Thoracic aorta endothelial cell (primary cell): ENCODE measurements at places on chromosomes 5 and 9. TPM values are rescaled to one million over a fixed set of nuclear protein-coding genes. Genes with fewer than 3 reads are reported as not detected.

Gene RFK
- total RNA-seq: 69.3 and 82.4 TPM in 2 replicates

Gene IL4
- not detected in 2 replicates for total RNA-seq

Gene HNRNPH1
- total RNA-seq: 912 and 1,073 TPM in 2 replicates

Gene HARS1
- 72.0 and 73.0 TPM in 2 replicates for total RNA-seq

Gene SPOCK1
- 139 and 216 TPM in 2 replicates for total RNA-seq

Gene N4BP3
- total RNA-seq: 16.0 and 20.8 TPM in 2 replicates

Gene INSL6
- total RNA-seq: not detected in 2 replicates

Gene HRH2
- total RNA-seq: 1.7 TPM in 1 of 2 replicates, not detected in the other

Gene SOX30
- not detected in 2 replicates for total RNA-seq

Gene BRINP1
- 0.13 and 0.14 TPM in 2 replicates for total RNA-seq

Gene PCDHB13
- 0.22 and 0.66 TPM in 2 replicates for total RNA-seq

Gene CRHBP
- total RNA-seq: not detected in 2 replicates

Gene ANAPC2
- 28.2 and 31.2 TPM in 2 replicates for total RNA-seq

Gene TMEFF1
- total RNA-seq: 4.1 and 6.2 TPM in 2 replicates

Gene SH2D3C
- 39.9 and 61.7 TPM in 2 replicates for total RNA-seq

Gene RASGEF1C
- total RNA-seq: not detected in 2 replicates

Gene HTR1A
- not detected in 2 replicates for total RNA-seq

Gene LCN9
- total RNA-seq: not detected in 2 replicates

Gene GOLGA1
- 14.4 and 14.8 TPM in 2 replicates for total RNA-seq

Gene SRP19
- 78.3 and 97.2 TPM in 2 replicates for total RNA-seq

Gene BAAT
- under 0.01 and 0.07 TPM in 2 replicates for total RNA-seq

Gene MINAR2
- not detected in 2 replicates for total RNA-seq

Gene TAL2
- not detected in 2 replicates for total RNA-seq

Gene CAVIN4
- total RNA-seq: 1.9 and 2.9 TPM in 2 replicates

Gene AIF1L
- 41.5 and 49.5 TPM in 2 replicates for total RNA-seq

Gene NMUR2
- not detected in 2 replicates for total RNA-seq

Gene IGFBPL1
- total RNA-seq: 0.13 and 0.29 TPM in 2 replicates

Gene ZDHHC21
- 54.0 and 61.3 TPM in 2 replicates for total RNA-seq

Gene ELAVL2
- 0.13 and 2.2 TPM in 2 replicates for total RNA-seq

Gene QRFP
- total RNA-seq: not detected in 2 replicates

Gene INSYN2B
- 48.7 and 65.8 TPM in 2 replicates for total RNA-seq

Gene TRIM14
- total RNA-seq: 8.2 and 12.2 TPM in 2 replicates

Gene PCDHB12
- total RNA-seq: 0.07 and 0.27 TPM in 2 replicates

Gene KCNV2
- total RNA-seq: not detected in 2 replicates

Gene SPINK13
- not detected in 2 replicates for total RNA-seq

Gene CD72
- total RNA-seq: not detected in 2 replicates

Gene SCGB3A2
- not detected in 2 replicates for total RNA-seq

Gene HRCT1
- 2.0 and 2.7 TPM in 2 replicates for total RNA-seq

Gene SEMA4D
- 6.0 and 11.8 TPM in 2 replicates for total RNA-seq

Gene MARCHF11
- total RNA-seq: not detected in 2 replicates

Gene TXNDC8
- not detected in 2 replicates for total RNA-seq

Gene ADAM19
- 19.8 and 20.5 TPM in 2 replicates for total RNA-seq

Gene SPINK1
- total RNA-seq: not detected in 2 replicates

Gene CRAT
- 27.6 and 27.7 TPM in 2 replicates for total RNA-seq

Gene GTF3C5
- 44.3 and 57.2 TPM in 2 replicates for total RNA-seq

Gene HSD17B4
- total RNA-seq: 142 and 179 TPM in 2 replicates

Gene EGFLAM
- total RNA-seq: 0.29 and 1.7 TPM in 2 replicates

Gene MEIKIN
- not detected in 2 replicates for total RNA-seq

Gene FYB1
- total RNA-seq: 0.07 and 0.13 TPM in 2 replicates

Gene RNF20
- 24.3 and 25.7 TPM in 2 replicates for total RNA-seq

Gene PPP2R2B
- total RNA-seq: not detected in 2 replicates

Gene PRLR
- not detected in 2 replicates for total RNA-seq

Gene SPACA9
- 2.0 TPM in 2 replicates for total RNA-seq
